Activated T-helper 1 cell treated with anti-CD3 and anti-CD28 coated beads, Interleukin-12 subunit alpha, Interleukin-12 subunit beta, Interleukin-2, Interleukin-4 antibody, amounts not matched to agents 30 ng/mL and 10 ng/mL and 1 ng/mL, durations not matched to agents 14 hours and 24 hours and 36 hours (primary cell): ENCODE measurements at places on chromosomes 6 and 20.

- H3K4me1 ChIP-seq, result no peaks in the 10 kb centered on the region
- no peak overlapping the region for H3K27ac ChIP-seq
- no peak overlapping the region for H3K4me3 ChIP-seq
- no peaks in the 10 kb centered on the region for H3K36me3 ChIP-seq
Measured at GRCh38 chr6:39321761-39322160, 741 bp downstream of the KCNK16 start.

DNA sequence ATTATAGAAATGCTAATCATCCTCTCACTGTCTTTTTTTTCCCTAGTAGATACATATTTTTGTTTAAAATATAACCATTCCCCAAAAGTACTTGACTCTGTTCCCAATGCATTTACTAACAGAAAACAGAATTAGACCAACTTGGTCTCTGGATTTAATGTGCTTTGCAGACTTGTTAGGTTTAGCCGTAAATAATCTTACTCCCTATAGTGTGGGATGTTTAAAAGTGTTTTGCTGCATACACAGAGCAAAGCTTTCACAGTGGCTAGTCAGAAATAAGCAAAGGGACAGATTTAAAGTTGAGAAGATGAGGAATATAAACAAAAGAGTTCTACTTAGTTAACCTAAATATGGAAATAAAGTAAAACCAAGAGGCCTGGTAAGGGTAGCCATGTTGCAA lies 527.5 kb downstream of the HDGFL1 start:
- no peaks in the 10 kb centered on the region for H3K36me3 ChIP-seq
- H3K27ac ChIP-seq, result no peak overlapping the region
- H3K27me3 ChIP-seq, result no peaks in the 10 kb centered on the region

DNA sequence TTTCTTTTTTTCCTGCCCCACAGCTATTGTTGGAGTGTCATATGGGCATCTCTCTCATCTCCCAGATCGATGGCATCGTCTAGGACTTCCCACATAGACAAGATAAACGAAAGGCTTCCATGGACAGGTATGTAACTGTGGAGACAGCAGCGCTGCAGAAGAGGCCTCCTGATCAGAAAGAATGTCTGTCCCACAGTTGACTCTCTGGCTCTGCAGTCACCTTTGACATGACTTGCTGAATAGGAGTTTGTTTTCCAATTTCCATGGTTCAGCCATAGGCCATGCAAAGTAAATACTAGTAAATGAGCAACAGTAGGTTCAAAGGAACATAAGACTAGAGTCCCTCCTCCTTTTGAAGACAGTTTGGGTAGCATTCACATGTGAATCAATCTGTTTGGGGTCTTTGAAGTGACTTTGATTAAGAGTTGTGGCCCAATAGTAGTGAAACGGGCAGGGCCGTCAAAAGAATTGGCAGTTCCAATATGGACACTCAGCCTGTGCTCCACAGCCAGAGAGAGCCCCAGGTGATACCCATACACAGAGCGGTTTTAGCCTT lies 134.7 kb upstream of the IFNGR1 start:
- no peak overlapping the region for H3K4me3 ChIP-seq
- H3K36me3 ChIP-seq, result no peaks in the 10 kb centered on the region
- peaks cover 15% of the 10 kb centered on the region for H3K27me3 ChIP-seq

DNA sequence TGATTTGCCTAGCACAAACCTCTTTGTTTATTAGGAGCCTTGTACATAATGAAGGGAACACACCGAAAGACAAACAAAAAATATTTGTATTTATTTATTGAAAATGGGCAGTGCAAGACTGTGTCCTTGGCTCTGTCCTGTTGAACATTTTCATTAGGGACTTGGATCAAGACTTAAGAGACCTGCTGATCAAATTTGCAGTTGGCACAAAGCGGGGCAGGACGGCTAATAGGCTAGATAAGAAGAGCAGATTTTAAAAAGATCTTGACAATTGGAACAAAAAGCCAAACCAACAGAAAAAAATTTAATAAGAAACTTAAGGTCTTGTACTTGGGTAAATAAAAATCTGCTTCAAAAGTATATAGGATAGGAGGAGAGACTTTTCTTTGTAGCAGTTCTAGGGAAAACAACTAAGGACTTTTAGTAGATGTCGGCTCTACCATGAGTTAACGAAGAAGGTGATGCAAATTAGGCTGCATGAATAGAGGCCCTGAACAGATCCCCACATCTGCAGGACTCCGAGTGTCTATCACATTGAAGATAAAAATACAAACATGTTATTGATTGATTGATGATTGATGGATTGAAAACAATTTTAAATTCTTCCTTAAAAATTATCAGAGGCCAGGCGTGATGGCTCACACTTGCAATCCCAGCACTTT lies 124.1 kb upstream of the SPACA1 start:
- no peak overlapping the region for H3K27ac ChIP-seq
- no peak for DNase-seq
- H3K4me3 ChIP-seq, result no peak overlapping the region
- H3K36me3 ChIP-seq, result no peaks in the 10 kb centered on the region
- peaks cover 23% of the 10 kb centered on the region for H3K27me3 ChIP-seq

- peaks cover 42% of the 10 kb centered on the region for H3K36me3 ChIP-seq
- H3K27ac ChIP-seq, result no peak overlapping the region
- H3K4me1 ChIP-seq, result peaks cover 7% of the 10 kb centered on the region
- no peaks in the 10 kb centered on the region for H3K27me3 ChIP-seq
- DNase-seq, result no peak
Measured at GRCh38 chr6:147297663-147298316, 93.6 kb downstream of the STXBP5 start.

DNA sequence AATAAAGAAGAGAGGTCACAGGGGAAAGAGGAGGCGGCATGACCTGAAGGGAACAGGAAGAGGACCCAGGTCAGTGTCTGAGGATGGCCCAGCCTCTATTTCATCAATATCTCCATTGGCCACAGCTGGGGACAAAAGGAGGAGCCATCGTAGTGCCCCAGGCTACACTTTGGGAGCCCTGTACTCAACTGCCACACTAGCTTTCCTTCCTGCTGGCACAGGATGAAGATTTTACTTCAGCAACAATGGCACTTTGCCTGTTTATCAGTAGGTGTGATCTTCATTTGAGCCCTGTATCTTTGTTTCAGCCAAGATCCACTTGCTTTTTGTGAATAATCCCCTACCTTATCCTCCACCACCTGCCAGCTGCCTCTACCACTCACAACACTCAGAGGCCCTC lies 35.4 kb upstream of the RCAN2 start:
- H3K4me3 ChIP-seq, result no peak overlapping the region
- no peaks in the 10 kb centered on the region for H3K36me3 ChIP-seq
- no peak overlapping the region for H3K27ac ChIP-seq
- H3K27me3 ChIP-seq, result no peaks in the 10 kb centered on the region

DNA sequence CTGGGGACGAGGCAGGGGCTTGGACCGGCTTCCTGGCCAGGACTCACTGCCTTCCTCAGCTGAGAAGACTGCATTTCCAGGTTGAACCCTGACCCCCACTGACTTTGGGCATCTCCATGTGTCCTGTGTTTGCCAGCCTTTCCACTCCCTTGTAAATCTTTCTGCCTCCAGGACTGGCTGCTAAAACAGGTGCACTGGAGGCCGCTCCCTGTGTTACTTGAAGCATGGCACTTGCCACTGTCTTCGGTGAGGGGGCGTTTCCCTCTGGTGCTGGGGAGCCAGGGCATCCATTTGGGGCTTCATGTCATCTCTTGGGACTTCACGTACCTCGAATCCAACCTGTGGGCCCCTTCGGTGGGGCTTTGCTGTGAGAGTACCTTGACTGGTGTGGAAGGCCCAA lies 6.7 kb upstream of the RBM38 start:
- DNase-seq, result no peak
- H3K4me1 ChIP-seq, result peaks cover 15% of the 10 kb centered on the region
- H3K36me3 ChIP-seq, result peaks cover 19% of the 10 kb centered on the region
- no peak overlapping the region for H3K4me3 ChIP-seq

- no peak overlapping the region for H3K4me3 ChIP-seq
- DNase-seq, result no peak
- no peak overlapping the region for H3K27ac ChIP-seq
- H3K27me3 ChIP-seq, result no peaks in the 10 kb centered on the region
- no peaks in the 10 kb centered on the region for H3K4me1 ChIP-seq
Measured at GRCh38 chr6:164947164-164947563, 362.2 kb downstream of the C6orf118 start.

- H3K4me1 ChIP-seq, result no peaks in the 10 kb centered on the region
- no peak overlapping the region for H3K4me3 ChIP-seq
- H3K27ac ChIP-seq, result no peak overlapping the region
- no peaks in the 10 kb centered on the region for H3K27me3 ChIP-seq
- DNase-seq, result no peak
Measured at GRCh38 chr6:155234167-155234566, 29.6 kb upstream of the CLDN20 start.

DNA sequence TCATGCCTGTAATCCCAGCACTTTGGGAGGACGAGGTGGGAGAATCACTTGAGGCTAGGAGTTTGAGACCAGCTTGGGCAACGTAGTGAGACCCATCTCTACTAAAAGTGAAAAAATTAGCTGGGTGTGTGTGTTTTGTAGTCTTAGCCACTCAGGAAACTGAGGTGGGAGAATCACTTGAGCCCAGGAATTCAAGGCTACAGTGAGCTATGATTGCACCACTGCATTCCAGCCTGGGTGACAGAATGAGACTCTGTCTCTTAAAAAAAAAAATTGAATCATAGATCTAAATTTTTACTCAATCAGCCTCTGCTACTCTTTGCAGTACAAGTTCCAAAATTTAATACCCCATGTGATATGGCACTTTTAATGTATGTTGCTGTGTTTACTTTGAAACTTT lies 121.6 kb downstream of the ARMC2 start:
- no peak overlapping the region for H3K27ac ChIP-seq
- H3K4me1 ChIP-seq, result peaks cover 18% of the 10 kb centered on the region
- DNase-seq, result no peak
- H3K27me3 ChIP-seq, result peaks cover 2% of the 10 kb centered on the region
- H3K36me3 ChIP-seq, result no peaks in the 10 kb centered on the region

DNA sequence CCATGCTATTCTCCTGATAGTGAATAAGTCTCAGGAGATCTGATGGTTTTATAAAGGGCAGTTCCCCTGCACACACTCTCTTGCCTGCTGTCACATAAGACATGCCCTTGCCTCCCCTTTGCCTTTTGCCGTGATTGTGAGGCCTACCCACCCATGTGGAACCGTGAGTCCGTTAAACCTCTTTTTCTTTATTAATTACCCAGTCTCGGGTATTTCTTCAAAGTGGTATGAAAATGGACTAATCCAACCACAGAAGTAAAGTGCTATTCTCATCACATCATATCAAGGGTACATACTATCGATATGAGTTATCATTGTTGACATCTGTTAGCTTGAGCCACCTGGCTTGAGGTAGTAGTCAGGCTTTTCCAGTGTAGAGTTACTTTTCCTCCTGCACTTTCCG lies 2.3 kb downstream of the MANBAL start:
- H3K4me3 ChIP-seq, result peak overlapping the region; percentile 86
- H3K4me1 ChIP-seq, result peaks cover 46% of the 10 kb centered on the region
- H3K27me3 ChIP-seq, result peaks cover 7% of the 10 kb centered on the region
- H3K27ac ChIP-seq, result peak overlapping the region; percentile 50
- peaks cover 31% of the 10 kb centered on the region for H3K36me3 ChIP-seq

- H3K36me3 ChIP-seq, result peaks cover 6% of the 10 kb centered on the region
- no peak overlapping the region for H3K4me3 ChIP-seq
- no peaks in the 10 kb centered on the region for H3K27me3 ChIP-seq
- no peak overlapping the region for H3K27ac ChIP-seq
Measured at GRCh38 chr20:16551607-16552006, 21.6 kb downstream of the KIF16B start.

- no peak for DNase-seq
- no peak overlapping the region for H3K4me3 ChIP-seq
- no peak overlapping the region for H3K27ac ChIP-seq
- peaks cover 7% of the 10 kb centered on the region for H3K36me3 ChIP-seq
- peaks cover 4% of the 10 kb centered on the region for H3K4me1 ChIP-seq
- H3K27me3 ChIP-seq, result no peaks in the 10 kb centered on the region
Measured at GRCh38 chr6:20814494-20814893, 280.2 kb downstream of the CDKAL1 start.

- no peak overlapping the region for H3K4me3 ChIP-seq
- H3K27me3 ChIP-seq, result peaks cover 14% of the 10 kb centered on the region
- no peak for DNase-seq
- H3K36me3 ChIP-seq, result no peaks in the 10 kb centered on the region
Measured at GRCh38 chr6:1516742-1517520, 92.8 kb upstream of the FOXC1 start.

DNA sequence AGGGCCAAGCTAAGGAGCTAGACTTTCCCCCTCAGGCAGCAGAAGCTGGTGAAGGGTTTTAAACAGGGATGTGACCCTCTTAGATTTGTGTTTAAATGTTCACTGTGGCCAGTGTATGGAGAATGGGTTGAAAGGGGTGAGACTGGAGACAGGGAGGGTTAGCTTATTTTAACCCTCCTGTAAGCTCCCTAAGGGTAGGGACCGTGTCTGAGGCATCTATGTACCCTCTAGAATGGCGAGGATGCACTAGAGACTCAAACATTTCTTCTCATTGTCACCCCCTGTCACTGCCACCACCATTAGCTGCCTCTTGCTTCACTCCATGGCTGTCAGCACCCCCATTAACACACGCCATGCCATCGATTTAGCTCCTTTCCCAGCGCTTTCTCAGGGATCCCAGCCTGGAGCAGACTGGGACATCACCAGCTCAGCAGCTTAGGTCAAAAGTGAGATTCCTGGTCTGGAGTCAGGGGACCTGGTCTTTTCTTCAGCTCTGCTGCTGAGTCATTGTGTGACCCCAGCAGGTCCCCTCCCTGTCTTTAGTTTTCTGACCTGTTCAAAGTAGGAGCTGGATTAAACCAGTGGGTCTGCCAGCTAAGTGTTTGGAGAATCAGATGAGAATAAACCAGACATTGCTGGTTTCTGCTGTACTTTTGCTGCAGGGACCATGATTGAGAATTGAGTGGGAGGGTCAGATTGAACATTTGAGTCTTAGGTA lies 1.1 kb upstream of the SLC22A7 start:
- no peaks in the 10 kb centered on the region for H3K4me1 ChIP-seq
- DNase-seq, result no peak
- H3K27ac ChIP-seq, result no peak overlapping the region
- no peaks in the 10 kb centered on the region for H3K36me3 ChIP-seq
- H3K4me3 ChIP-seq, result no peak overlapping the region
- H3K27me3 ChIP-seq, result peaks cover 14% of the 10 kb centered on the region

DNA sequence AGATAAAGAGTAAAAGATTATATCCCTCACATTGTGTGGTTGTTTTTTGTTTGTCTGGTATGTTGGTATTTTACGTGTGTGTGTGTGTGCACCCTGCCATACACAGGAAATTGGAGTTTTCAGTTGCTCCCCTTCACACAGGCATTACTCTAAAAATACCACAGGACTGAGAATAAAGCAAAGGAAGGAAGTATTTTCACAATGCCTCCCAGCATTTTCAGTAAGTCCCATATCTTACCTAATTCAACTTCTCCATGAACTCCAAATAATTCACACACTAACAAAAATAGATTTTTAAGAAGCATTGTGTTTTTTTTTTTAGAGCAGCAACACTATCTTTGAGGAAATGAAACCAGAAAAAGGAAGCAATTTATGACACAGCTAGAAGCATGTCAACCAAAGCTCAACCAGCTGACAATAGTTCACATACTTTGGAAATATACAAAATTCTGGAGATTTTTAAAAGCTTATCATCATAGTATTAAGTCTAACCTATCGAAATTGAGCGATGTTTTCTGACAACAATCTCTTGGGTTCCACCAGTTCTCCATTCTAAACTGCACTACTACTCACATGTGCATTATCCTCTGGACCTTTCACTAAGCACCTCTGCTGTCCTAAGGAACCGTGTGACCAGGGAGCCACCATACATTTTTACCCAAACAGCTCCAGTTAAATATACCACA lies 2.1 kb downstream of the UBE2J1 start:
- peaks cover 61% of the 10 kb centered on the region for H3K4me1 ChIP-seq
- H3K36me3 ChIP-seq, result peaks cover 16% of the 10 kb centered on the region
- DNase-seq, result no peak
- H3K27me3 ChIP-seq, result no peaks in the 10 kb centered on the region
- H3K4me3 ChIP-seq, result peak overlapping the region; percentile 96
